H1 (cell line): ENCODE measurements at places on chromosomes 3 and 15.

DNA sequence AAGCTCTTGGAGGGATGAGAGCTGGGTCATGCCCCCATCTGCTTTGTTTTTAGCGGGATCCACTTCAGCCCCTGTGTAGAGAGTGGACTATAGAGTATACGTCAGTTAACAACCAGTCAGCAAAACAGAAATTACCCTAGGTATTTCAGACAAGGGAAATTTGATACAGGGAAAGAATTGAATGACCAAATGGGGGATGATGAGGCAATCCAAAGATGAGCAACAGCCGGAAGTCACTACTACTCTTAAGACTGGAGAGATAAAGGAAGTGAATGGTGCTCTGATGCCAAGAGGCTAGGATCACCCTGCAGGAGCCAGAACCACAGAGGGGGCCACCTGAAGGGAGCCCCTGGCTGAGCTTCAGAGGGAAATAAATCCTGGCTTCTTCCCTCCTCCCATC lies 1.7 kb upstream of the GPR62 start:
- DNase-seq: no peak
- H3K4me1 ChIP-seq: peaks cover 9% of the 10 kb centered on the region
- peaks cover 43% of the 10 kb centered on the region for H3K27me3 ChIP-seq
- no peaks in the 10 kb centered on the region for H3K36me3 ChIP-seq

GRCh38 chr3:196165850-196166249 lies 45.4 kb downstream of the ZDHHC19 start:
- H3K36me3 ChIP-seq: no peaks in the 10 kb centered on the region; the same call in 1 of the 2 replicates
- no peaks in the 10 kb centered on the region for H3K27me3 ChIP-seq
- H3K4me1 ChIP-seq: no peaks in the 10 kb centered on the region

DNA sequence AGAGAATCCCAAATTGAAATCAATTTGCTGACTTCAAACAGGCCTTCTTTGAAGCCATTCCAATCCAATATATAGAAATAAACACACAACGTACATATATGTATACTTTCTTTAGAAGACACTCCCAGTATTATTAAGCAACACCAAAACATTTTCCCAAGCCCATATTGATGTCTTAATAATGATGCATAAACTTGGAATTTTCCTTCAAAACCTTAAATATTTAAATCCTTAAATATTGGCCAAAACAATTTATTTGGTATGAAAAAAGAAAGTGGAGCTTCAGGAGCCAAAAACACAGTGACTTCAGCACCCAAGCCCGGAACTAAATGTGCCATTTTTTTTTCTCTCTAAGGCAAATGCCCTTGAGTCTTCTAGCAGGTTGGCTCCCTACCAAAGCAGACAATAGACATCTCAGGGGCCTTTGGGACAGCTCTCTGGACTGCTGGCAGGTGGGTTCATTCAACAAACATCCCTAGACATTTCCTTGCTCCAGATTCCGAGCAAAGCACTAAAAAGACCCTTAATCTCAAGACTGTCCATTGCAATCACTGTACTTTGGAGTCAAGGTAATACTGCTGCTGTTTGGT lies 384.7 kb downstream of the NTRK3 start:
- H3K4me3 ChIP-seq: no peak overlapping the region
- H3K36me3 ChIP-seq: no peaks in the 10 kb centered on the region
- H3K4me1 ChIP-seq: no peaks in the 10 kb centered on the region
- H3K27me3 ChIP-seq: no peaks in the 10 kb centered on the region

DNA sequence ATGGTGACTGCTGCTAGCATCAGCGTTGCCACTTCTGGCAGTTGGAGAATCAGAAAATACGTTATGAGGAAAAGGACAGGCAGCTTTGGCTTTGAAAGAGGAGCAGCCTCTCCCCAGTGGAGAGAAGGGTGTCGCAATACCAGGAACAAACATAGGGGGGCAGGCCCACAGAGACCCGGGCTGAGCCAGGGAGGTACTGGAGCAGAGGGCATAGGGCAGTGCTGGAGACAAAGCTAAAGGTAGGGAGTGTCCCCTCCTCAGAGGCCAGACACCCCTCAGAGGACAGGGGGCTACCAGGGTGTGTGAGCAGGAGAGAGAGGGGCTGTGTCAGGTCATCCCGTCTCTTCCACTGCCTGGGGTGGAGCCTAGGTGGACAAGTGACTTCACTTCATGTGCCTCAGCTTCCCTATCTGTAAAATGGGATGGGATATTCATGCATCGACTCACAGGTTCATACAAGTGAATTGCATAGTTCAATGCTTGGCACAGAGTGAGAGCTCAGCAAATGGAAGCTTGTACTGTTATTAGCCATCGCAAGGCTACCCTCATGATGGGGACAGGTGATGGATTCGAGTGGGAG lies 49.7 kb upstream of the LIMD1 start:
- no peak for DNase-seq
- H3K27me3 ChIP-seq: no peaks in the 10 kb centered on the region
- no peak overlapping the region for H3K27ac ChIP-seq

GRCh38 chr3:71317749-71318457 lies 265.6 kb downstream of the FOXP1 start:
- no peak overlapping the region for H3K27ac ChIP-seq
- no peak for DNase-seq
- no peaks in the 10 kb centered on the region for H3K36me3 ChIP-seq
- no peaks in the 10 kb centered on the region for H3K4me1 ChIP-seq
- no peaks in the 10 kb centered on the region; the same call in 1 of the 2 replicates for H3K27me3 ChIP-seq
- H3K4me3 ChIP-seq: no peak overlapping the region

DNA sequence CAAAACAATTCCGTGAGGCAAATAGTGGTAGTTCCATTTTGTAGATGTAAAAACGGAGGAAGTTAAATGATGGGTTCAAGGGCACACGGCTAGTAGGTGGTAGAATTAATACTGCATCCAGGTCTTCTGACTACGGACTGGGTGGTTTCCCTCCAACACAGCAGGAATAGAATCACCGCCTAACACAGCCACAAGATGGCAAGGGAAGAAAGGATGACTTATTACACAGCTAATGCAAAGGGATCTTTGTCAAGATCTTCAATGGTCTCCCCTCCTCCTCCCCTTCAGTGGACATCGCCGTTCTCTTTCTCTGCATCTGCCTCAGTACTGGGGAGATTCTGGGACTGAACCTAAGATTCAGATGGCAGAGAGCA lies 524 bp upstream of the TOPBP1 start:
- no peak for DNase-seq
- no peaks in the 10 kb centered on the region for H3K27me3 ChIP-seq
- H3K36me3 ChIP-seq: peaks cover 8% of the 10 kb centered on the region; the same call in 1 of the 2 replicates
- no peak overlapping the region for H3K27ac ChIP-seq

- H3K4me1 ChIP-seq: peaks cover 27% of the 10 kb centered on the region
- H3K36me3 ChIP-seq: no peaks in the 10 kb centered on the region
- H3K27ac ChIP-seq: no peak overlapping the region
- no peak for DNase-seq
Observed at GRCh38 chr15:70142072-70142321, 44.3 kb upstream of the TLE3 start.

DNA sequence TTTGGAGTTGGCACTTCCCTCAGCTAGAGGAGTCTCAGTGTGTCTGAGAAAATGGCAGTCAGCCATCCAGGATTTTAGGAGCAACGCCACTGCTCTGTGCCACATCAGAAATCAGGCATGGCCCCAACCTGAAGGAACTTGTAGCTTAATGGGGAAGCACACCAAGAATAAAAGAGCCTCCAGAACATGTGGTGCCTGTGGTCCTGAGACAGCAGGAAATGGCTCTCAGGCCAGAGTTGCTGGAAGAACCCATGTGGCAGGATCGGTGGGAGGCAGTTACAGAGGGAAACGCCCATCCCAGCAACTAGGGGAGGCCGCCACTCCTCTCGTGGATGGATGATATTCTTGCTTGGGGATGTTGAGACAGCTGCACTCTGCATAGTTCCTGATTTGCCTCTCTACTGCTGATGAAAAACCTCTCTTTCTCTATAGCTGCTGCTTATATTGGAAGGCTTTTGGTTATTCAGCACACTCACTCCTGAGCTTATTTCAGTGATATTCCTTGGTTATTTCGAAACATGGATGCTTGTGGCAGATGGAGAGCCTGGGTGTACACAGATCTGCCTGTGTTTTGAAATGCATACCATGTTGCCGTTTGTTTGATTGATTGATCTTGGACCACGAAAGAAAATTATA lies 52.4 kb downstream of the KLHL25 start:
- H3K27me3 ChIP-seq: no peaks in the 10 kb centered on the region
- H3K36me3 ChIP-seq: peaks cover 3% of the 10 kb centered on the region; the same call in 1 of the 2 replicates
- no peak overlapping the region for H3K4me3 ChIP-seq
- no peak for DNase-seq
- no peak overlapping the region for H3K27ac ChIP-seq
